ENCODE measurements at places on chromosomes 4 and X.
A peak's percentile ranks its signal among the peaks of the same experiment; 100 is the strongest.

- no peak for DNase-seq
These were observed 39.3 kb downstream of the RTL3 start for GRCh38 chrX:78619834-78620233.

DNA sequence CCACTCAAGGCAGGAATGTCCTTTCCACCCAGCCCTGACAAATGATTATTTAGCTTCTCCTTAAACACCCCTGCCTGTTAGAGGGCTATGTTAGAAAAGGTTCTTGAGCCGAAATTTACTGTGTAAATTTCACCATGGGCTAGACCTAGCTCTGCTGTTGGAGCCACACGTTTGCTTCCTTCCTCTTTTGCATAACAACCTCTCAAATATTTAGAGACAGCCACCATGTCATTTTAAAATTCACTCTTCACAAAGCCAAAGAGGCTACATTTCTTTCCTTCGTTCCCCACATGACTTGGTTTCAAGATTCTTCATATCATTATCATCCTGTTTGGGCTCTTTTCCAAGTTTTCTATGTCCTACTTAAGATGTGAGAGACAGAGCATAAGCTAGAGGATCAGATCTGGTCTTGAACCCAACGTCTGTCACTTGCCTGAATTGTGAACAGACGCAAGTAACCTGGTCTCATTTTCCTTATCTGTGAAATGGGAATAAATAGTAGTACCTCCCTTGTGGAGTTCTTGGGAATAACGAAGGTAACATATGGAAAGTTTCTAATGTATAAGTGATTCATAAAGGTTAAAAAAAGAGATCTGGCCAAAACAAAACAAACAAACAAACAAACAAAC is 6.7 kb downstream of the DOCK11 start:
- no peak for DNase-seq

GRCh38 chrX:78573630-78574029 is 85.5 kb downstream of the RTL3 start:
- DNase-seq = peak; percentile 46

GRCh38 chr4:128596853-128597252 is 212.6 kb upstream of the JADE1 start:
- no peak for DNase-seq

GRCh38 chrX:47217121-47217851 is 1.2 kb upstream of the CDK16 start:
- DNase-seq = no peak

DNA sequence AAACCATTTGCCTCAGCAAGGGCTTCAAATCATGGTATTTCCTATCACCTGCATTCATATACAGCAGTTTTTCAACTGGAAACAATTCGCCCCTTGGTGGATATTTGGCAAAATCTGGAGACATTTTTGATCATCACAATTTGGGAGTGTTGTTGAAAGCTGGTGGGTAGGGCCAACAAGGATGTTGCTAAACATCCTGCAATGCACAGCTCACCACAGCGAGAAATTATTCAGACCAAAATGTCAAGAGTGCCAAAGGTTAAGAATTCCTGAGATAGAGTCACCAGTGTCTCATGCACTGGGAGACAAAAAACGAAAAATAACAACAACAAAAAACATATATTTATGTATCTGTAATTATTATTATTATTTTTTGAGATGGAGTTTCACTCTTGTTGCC is 435.2 kb upstream of the CTSO start:
- DNase-seq = no peak

- DNase-seq = no peak
These were observed 91.9 kb downstream of the WDFY3 start for GRCh38 chr4:84874619-84875018.

- DNase-seq = no peak
These were observed 162.8 kb downstream of the NHS start for GRCh38 chrX:17537723-17538243.

GRCh38 chr4:24489870-24490269 is 94.5 kb downstream of the DHX15 start:
- DNase-seq = no peak

GRCh38 chr4:77349796-77350195 is 192.8 kb downstream of the CCNG2 start:
- DNase-seq = no peak

DNA sequence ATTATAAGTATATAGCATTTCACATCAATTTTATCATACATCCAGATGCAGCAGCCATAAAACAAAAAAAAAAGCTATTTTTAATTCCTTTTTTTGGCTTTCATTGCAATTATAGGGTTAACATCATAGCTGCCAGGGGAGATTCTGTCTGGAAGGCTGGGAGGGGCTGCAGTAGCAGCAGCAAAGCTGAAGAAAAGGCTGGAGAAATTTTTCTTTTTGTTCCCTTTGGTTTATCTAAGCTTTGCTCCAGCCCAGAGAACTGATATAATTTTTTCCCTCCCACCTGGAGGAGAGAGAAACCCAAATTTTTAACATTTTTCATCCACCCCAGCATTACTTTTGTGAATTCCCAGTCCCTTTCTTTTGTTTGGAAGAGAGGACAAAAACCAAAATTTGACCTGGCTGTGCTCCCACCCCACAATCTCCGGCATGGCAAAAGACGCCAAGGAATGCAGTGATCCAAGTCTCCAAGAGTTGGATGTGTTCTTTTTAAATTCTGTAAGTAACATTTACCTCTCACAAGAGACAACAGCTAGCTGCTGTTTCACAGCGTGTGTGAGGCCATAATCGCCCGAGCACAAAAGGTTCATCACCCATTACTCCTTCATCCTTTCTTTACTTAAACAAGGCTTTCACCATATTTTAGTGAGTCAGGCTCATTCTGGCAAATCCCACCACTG is 25.1 kb upstream of the FAM156A start:
- no peak for DNase-seq

DNA sequence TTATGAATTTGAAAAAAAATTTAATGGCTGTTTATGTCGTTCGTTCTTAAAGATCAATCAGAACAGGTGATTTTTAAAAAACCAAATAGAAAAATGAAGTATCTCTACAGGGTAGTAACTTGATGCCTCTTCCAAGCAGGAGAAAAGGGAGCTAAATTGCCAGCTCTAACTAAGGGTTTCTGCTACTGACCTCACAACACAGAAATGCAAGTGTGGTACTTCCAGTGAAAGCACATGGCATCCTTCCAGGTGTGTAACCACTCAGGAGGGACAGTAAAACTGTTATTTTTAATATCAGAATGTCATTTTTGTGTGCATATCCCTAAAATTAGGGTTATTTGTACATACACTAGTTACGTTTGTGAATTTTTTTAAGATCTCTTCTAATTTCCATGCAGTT is 116.8 kb upstream of the ZCCHC13 start:
- no peak for DNase-seq

GRCh38 chrX:15465896-15466651 is 27.1 kb downstream of the PIR start:
- DNase-seq = no peak

DNA sequence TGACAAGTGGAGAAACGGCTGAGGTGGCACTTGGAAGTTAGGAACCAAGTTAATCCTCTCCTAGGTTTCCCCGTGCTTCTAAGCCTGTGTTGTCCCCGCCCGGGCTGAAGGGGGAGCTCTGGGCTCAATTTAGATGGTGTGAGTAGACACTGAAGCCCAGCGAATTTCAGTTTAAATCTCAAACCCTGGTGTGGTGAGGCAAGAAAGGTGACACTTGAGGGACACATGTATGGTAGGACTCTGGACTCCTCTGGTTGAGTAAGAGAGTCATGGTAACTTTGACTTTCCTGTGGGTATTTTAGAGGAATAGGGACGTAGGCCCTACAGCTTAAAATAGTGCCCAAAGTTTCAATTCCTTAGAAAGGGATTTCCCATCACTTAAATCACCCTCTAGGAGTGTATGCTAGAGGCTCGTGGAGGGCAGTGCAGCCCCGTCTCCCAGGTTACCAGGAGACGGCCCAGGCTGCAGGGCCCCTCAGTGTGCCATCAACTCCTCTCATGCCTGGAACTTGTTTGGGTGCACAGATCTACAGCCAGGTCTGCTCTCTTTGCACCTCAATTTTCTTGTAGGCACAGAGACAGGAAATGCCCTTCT is 24.0 kb downstream of the HAND2 start:
- no peak for DNase-seq

- peak; percentile 4 for DNase-seq
These were observed 13.9 kb downstream of the TMEM165 start for GRCh38 chr4:55409468-55410171.

DNA sequence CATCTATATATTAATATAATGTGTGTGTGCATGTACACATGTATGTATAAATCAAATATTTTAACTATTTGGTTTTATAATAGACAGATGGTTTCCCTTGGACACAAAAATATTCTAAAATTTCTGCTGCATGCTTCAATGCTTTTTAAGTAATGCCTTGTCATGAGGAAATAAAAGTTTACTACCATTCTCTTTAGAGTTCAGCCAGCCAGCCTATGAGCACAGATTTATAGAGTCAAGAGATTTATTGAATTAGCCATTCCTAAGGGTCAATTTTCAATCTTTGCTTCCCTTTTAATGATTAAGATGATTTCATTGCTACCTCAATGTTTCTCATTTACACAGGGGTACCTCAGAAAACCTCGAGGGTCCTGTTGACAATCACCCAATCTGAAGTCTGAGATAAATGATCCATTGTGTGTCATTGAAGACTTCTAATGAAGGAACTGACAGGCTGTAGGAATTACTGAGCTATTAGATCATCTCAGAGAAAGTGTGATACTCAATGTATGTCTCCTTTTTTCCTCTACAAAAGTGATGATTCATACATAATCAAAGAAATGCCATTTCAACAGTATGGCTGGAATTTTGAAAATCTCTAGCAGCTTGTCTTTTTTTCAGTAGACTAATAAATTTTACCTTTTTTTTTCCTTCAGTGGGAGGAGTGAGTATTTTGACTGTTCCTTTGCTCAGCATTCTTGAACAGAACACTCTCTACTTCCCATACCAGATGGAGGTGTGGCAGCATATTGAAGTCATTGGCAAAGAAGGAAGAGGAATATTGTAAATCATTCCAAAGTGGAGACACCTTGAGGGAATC is 222.6 kb upstream of the PCDH18 start:
- DNase-seq = no peak

DNA sequence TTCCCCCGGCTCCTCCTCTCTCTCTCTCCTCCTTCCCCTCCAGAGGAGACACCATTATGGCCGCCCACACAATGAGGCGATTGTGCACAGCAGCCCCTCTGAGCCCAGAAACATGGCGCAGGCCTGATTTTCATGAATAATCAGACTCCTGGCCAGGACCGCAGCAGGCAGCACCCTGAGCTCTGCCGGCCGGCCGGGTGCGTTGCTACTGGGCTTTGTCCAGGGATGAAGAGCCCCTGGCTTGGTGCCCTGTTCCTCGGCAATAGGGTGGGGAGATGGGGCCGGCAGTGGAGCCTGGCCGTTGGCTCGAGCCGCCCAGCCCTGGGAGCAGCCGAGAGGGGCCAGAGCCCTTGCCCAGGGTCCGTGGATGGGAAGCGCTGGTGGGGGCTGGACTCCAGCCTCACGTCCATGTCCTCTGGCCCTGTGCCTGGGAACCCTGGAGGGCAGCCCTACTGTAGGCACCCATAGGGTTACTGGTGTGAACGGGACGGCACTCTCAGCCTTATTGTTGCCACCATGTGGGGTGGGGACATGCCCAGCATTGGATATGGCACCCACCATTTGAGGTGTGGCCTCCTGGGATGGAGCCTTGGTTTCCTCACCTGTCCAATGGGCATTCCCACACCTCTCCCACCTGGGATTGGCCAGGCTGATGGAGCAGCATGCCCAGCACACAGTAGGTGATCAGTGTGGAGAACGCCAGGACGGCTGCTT is 103.0 kb downstream of the SORCS2 start:
- DNase-seq = no peak

DNA sequence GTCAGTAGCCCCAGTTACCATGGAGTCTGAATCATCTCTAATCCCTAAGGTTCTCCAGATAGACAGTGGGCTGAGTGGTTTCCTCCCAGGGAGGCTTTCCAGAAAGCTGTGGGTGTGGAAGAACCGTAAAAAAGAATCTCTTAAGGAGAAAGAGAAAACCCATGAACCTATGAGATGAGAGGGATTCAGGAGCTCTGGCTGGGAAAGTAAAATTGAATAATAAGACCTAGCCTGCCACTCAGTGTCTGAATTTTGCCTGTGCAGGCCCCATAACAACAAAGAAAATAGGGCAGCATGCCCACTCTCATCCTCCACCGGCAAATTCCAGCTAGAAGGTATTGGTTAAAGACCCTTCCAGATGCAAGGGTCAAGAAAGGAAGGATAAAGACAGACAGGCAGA is 16.9 kb downstream of the AWAT2 start:
- DNase-seq = no peak

GRCh38 chr4:176358083-176358469 is 38.3 kb downstream of the SPCS3 start:
- DNase-seq = no peak

- DNase-seq = no peak
These were observed 2.2 kb downstream of the PDE5A start for GRCh38 chr4:119626420-119626819.

- DNase-seq = no peak
These were observed 24.0 kb upstream of the ANXA3 start for GRCh38 chr4:78527555-78527954.

GRCh38 chr4:6478546-6479220 is 6.3 kb upstream of the PPP2R2C start:
- no peak for DNase-seq

GRCh38 chrX:9913146-9913433 is 54.1 kb upstream of the CLDN34 start:
- DNase-seq = no peak

- DNase-seq = no peak
These were observed 5.6 kb downstream of the PRDM8 start for GRCh38 chr4:80202741-80203553.

DNA sequence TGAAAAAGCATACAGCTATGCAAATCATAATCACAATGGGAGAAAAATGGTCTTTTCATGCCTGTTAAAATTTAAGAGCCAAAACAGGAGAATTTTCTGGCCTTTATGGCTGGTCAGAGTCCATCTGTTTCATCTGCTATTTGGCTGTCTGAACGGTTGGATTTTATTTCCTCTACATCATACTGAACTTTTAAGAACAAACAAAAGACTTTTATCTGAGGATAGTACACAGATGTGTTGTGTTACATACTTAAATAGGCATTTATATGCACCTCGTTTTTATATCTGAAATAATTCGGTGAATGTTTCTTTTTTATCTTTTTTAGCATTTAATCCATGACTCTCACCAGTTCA is 18.0 kb upstream of the WWC2 start:
- DNase-seq = no peak

DNA sequence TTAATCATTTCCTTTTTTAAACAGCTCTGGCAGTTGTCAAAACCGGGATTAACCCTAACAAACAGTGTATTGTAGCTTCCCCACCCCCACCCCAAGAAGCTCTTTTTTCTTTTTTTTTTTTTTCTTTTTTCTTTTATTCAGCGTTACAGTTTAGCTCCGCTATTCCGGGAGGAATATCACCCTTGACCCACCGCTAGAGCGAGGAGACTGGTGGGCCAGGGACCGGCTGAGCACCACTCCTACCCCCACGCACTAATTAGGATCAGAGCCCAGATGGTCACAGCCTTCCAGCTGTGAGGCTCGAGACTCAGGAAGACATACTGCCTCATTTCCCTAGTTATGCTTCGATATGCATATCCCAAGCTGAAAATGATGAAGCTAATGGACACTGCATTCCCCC is 2.0 kb downstream of the PARM1 start:
- peak; percentile 31 for DNase-seq
